GM12891 (cell line): ENCODE measurements at places on chromosomes 7 and 10.

DNA sequence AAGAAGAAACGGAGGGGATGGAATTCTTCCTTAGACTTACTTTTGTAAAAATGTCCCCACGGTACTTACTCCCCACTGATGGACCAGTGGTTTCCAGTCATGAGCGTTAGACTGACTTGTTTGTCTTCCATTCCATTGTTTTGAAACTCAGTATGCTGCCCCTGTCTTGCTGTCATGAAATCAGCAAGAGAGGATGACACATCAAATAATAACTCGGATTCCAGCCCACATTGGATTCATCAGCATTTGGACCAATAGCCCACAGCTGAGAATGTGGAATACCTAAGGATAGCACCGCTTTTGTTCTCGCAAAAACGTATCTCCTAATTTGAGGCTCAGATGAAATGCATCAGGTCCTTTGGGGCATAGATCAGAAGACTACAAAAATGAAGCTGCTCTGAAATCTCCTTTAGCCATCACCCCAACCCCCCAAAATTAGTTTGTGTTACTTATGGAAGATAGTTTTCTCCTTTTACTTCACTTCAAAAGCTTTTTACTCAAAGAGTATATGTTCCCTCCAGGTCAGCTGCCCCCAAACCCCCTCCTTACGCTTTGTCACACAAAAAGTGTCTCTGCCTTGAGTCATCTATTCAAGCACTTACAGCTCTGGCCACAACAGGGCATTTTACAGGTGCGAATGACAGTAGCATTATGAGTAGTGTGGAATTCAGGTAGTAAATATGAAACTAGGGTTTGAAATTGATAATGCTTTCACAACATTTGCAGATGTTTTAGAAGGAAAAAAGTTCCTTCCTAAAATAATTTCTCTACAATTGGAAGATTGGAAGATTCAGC lies 158.7 kb upstream of the LANCL2 start:
- DNase-seq = no peak

DNA sequence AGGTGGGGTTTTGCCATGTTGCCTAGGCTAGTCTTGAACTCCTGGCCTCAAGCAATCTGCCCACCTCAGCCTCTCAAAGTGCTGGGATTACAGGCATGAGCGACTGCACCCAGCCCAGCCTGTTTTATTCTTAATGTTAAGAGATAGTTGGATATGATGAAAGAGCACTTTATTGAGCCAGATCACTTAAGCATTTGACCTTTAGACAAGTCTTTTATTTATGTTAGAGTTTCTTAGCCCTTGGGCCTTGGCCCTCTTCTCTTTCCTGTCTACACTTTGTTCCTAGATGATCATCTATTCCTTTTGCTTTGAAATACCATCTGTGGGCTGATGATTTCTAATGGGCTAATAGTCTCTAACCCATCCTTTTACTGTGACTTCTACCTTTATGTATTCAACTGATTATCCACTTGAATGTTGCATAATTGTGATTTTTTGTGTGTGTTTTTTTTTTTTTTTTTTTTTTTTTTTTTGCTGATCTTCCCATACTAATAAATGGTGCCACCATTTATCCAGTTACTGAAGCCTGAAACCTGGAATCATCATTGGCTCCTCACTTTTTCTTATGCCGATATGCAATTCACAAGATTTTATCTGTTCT lies 34.8 kb downstream of the BTRC start:
- no peak for DNase-seq

DNA sequence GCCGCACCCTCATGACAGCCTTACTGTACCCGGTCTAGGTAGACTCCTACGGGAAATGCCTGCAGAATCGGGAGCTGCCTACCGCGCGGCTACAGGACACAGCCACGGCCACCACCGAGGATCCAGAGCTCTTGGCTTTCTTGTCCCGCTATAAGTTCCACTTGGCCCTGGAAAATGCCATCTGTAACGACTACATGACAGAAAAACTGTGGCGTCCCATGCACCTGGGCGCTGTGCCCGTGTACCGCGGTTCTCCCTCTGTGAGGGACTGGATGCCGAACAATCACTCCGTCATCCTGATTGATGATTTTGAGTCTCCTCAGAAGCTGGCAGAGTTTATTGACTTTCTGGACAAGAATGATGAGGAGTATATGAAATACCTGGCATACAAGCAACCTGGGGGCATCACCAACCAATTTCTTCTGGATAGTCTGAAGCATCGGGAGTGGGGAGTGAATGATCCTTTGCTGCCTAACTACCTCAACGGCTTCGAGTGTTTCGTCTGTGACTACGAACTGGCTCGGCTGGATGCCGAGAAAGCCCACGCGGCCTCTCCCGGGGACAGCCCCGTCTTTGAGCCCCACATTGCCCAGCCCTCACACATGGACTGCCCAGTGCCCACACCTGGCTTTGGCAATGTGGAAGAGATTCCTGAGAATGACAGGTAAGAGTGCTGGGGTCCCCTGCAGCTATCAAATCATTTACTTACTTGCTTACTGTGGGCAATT lies 8.5 kb upstream of the CHCHD1 start:
- no peak for DNase-seq

DNA sequence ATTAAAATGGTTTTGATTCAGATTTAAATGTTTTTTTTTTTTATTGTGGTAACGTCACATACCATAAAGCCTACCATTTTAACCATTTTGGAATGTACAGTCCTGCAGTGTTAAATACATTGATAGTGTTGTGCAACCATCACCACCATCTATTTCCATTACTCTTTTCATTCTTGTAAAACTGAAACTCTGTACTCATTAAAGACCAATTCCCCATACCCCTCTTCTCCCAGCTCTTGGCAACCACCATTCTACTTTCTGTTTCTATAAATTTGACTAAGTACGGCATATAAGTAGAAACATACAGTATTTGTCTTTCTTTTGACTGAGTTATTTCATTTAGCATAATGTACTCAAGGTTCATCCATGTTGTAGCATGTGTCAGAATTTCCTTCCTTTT lies 96.2 kb downstream of the EXOC4 start:
- DNase-seq = no peak

DNA sequence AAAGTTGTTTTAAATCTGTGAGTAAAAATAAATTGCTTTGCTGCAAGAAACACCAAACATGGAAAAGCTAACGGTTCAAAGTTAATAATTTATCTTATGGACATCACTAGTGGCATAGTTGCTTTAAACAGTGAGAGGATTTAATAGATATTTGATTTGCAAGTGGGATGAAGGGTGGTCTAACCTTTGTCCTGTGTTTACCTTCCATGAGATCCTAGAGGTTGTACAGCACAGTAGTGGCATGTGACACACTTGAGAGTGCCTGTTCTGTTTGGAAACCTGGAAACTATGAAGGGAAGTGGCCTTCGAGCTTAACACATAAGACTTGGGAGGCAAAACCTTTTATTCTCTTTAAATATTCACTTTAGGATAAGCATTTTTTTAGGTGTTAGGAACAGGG lies 16.0 kb downstream of the EGFR start:
- DNase-seq = no peak

- DNase-seq = no peak
Measured at GRCh38 chr10:50516171-50516570, 107.6 kb downstream of the SGMS1 start.

- no peak for DNase-seq
Measured at GRCh38 chr10:89548673-89549072, 13.3 kb upstream of the SLC16A12 start.

- DNase-seq = no peak
Measured at GRCh38 chr7:128154504-128154903, 86.6 kb upstream of the LEP start.

DNA sequence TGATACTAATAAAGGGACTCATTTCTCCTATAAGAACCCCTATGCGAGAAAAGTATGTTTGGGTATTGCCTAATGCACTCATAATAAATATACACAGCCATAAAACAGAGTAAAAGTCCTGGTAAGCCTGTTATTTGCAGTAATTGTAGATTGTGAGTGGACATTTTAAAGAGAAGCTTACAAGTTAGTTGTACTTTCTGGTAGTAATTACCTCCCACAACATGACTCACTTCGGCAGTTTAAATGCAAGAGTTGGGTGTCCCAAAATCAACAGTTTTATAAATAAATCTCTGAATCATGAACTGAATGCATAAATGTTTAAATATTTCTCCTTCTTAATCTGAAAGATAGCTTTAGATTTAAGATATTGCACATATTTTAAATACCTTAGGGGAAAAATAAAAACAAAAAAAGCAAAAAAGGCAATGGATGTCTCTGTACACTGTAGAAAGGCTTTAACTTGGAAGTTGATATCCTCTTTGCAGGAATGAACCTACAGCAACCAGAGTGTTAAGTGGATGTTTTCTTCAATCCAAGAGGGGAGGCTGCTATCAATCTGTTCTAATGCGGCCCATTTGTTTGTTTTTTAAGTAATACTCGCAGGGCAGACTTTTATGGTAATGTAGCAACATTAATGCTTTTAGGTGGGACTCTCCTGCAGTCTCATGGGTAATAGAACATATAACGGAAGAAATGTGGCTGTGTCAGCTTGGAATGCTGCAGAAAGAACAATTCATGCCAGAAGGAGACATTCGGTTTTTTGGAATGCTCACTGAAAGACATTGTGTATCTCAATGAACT lies 57.3 kb upstream of the ZEB1 start:
- DNase-seq = no peak

DNA sequence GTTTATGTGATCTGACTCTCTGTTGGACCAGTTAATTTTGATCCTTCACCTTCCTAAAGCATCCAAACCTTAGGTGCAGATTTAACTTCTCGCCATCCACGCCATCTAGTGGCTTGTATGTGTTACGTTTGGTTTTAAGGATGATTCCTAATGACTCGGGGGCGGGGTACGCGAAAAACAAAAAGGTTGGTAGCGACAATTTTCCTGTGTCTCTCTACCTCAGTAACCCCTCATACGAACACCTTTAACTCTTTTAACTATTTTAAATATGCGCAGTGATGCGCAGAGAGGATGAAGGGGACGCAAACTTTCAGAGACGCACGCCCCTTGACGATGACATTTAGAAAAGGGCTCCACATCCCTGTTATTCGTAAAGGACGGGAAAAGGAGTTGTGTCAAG lies 714 bp upstream of the KCND2 start:
- peak; percentile 27 for DNase-seq

GRCh38 chr7:81725812-81726127 lies 44.1 kb downstream of the HGF start:
- DNase-seq = no peak

DNA sequence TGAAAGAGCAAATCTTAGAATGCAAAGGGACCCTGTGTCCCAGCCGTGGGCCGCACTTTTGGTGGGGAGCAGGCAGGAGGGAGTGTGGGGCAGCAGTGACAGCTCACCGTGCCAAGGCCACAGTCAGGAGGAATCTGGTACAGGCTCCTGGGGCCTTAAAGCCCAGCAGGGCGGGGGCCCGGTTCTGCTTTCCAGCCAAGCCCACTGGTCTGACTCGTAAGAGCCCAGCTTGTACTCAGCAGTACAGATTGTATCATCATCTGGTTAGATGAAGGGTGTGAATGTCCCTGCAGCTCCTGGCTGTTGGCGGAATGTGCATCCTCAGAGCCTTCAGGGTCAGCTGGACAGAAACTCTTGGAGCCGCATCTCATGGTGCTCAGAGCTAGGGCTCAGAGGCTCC lies 30.5 kb upstream of the TRIM8 start:
- DNase-seq = no peak

- DNase-seq = no peak
Measured at GRCh38 chr7:138000081-138000701, 1.7 kb downstream of the CREB3L2 start.

- DNase-seq = no peak
Measured at GRCh38 chr7:148060724-148061123, 529.8 kb upstream of the C7orf33 start.

DNA sequence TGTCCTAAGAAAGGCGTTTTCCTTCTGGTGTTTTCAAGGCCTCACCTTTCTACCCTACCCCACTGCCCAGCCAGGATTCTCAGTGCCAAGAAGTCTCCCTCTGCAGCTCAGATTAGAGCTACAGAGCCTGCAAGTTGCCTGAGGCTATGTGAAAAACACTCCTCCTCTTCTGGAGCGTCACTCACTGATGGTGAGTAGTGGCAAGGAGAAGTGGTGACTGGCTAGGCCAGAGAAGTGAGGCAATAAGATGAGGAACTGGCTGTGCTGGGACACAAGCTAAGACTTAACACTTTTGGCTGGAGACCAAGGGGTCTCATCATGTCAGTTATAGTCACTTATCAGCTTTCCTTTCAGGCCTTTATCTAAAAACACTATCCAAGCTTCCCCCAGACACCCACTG lies 86.7 kb upstream of the PRKAR2B start:
- DNase-seq = no peak

DNA sequence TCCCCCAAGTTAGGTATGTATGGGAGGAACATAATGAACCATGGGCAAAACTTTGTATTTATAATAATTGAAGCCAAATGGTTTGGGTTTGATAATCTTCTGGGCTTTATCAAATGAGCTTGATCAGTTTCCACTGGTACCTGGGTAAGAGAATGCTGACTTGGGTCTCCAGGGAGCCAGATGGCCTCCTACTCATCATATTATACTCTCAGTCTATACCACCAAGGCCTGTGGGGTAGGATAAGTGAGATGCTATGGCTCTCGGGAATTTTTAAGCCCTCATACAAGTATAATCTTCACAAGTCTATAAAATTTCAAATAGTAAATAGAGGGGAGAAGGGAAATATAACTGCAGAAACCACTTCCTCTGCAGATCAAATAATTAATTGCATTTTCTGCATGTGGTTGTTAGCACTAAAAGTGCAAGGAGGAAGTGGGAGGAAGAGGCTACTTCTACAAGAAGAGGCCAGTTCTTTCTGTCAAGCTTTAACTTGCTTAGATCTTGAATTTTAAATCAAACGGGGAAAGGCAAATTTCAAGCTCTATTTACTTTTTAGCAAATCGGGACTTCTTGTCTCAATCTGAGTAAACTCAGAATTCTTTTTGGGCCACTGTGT lies 349.0 kb downstream of the SORCS1 start:
- no peak for DNase-seq

- DNase-seq = no peak
Measured at GRCh38 chr7:12303495-12303894, 92.4 kb downstream of the TMEM106B start.

DNA sequence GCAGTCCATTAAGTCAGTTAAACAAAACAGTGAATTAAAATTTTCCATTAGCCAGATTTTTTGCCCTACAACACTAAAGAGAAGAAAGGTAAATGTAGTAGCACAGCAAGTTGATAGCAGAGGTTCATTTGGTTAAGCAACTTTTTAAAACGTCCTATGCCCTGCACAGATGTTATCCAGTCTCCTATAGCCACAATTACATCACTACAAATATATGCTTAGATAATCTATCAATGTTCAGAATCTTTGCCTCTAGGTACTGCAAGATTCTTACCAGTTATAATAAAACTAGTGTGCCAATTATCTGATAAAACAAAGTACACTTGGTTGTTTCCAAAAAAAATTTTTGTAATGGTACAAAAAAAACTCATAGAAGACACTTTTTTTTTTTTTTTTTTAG lies 175.5 kb upstream of the MYO3A start:
- no peak for DNase-seq

- no peak for DNase-seq
Measured at GRCh38 chr7:100384628-100385294, 11.5 kb downstream of the PILRA start.

GRCh38 chr7:151317936-151318335 lies 23.7 kb upstream of the NUB1 start:
- no peak for DNase-seq
